ENCODE measurements at places on chromosomes 2 and 18. TPM values are rescaled to one million over a fixed set of nuclear protein-coding genes. Genes with fewer than 3 reads are reported as not detected.

Gene IGFBP5
- total RNA-seq: 23.4 TPM

Gene CDH7
- 0.19 TPM for total RNA-seq

Gene CYP26B1
- 0.44 TPM for total RNA-seq

Gene NDC80
- total RNA-seq: 6.4 TPM

Gene FHOD3
- 7.8 TPM for total RNA-seq
